ENCODE measurements at places on chromosomes 5 and 9.

DNA sequence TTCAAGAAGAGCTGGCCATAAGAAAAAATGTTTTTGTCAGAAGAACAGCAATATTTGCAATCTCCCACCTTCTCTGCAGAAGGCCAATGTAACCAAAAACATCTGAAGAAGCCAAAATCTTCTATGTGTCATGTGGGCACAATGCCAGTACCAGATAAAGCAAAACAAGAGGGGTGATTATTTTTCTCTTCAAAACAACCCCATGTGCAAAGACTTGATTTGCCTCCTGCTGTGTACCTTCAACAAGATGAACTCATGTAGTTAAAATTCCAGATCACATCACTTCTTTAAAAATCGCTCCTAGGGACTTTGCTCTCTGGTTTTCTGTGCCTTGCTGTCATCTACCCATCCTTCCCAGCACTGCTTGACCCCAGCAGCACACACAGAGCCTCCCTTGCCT is 134.0 kb upstream of the MAP3K1 start:
- DNase-seq, result peak; percentile 25

DNA sequence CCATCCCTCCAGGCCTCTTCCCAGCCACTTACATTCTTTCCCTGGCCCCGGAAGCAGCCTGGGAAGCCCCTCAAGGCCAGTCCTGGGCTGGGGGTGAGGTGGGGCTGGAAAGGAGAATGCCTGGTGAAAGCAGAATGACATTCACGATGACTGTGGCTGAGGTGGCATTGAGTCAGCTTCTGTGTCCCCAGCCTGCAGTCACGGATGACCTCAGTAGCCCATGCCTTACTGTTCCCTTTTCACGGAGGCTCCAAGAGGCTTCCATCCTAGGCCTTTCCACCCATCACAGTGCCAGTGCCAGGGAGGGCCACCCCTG is 2.7 kb downstream of the PRDM12 start:
- DNase-seq, result peak; percentile 15

GRCh38 chr9:4108754-4109465 is 191.0 kb downstream of the GLIS3 start:
- no peak for DNase-seq

DNA sequence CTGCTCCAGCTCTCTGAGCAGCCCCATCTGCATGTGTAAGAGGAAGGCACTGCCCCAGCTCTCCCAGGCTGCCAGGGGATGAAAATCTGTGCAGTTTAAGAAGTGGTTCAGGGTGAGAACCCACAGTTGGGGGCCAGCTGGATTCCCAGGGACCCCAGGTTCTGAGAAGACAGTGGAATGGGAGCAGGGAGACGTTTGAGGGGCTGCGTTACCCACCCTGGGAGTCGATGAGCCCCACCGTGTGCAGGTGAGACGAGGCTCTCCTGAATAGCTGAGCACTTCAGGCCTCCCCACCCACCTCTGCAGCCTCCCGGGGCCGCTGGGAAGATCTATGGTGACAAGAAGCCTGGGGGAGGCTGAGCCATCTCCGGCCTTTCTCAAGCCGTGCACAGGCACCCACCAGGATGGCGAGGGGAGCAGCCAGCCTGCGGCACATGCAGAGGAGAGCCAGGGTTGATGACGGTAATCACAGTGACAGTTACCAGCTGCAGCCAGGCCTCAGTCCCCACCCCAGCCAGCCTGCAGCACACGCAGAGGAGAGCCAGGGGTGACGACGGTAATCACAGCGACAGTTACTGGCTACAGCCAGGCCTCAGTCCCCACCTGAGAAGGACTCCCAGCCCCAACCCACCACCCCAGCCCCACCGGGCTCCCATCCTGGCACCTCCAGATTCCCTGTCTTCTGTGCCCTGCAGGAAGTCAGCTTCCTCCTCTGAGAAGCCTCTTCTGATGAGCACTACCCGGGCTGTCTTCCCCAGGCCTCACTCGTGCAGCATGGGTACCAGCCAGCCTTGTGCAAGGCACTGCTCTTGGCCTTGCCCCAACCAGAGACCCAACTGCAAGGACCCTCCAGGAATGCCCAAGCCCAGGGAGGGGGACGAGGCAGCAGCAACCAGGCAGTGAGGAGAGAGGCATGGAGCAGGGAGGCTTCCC is 150.8 kb upstream of the PPP1R26 start:
- DNase-seq, result no peak

- DNase-seq, result no peak
Observed at GRCh38 chr5:60699288-60699608, 718 bp downstream of the DEPDC1B start.

DNA sequence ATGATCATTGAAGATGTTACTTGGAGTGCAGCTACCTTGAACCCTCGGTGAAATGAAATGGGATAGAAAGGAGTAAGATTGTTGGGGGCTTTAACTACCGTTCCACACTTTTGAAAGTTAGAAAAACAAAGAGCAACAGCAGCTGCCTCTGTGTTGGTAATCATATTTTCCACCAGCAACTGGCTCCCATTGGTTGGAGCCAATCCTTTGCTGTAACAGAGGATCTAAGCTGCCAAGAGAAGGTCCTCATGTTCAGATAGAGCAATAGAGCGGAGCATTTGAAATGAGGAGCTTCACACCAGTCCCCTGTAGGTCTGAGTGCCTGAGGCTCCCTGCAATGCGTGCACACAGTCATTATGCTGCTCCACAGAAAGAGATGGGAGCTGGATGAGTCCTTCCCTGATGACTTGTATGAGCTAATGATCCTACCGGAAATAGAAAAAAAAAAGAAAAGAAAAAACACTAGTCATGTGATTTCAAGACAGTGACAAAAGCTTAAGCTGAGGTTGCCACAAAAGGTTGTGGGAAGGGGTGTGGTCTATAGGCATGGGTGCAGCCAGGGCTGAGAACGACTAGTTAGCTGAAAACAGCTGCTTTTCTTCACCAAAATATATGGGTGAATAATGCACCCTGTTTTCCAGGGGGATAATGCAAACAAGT is 300.7 kb downstream of the MLLT3 start:
- no peak for DNase-seq

DNA sequence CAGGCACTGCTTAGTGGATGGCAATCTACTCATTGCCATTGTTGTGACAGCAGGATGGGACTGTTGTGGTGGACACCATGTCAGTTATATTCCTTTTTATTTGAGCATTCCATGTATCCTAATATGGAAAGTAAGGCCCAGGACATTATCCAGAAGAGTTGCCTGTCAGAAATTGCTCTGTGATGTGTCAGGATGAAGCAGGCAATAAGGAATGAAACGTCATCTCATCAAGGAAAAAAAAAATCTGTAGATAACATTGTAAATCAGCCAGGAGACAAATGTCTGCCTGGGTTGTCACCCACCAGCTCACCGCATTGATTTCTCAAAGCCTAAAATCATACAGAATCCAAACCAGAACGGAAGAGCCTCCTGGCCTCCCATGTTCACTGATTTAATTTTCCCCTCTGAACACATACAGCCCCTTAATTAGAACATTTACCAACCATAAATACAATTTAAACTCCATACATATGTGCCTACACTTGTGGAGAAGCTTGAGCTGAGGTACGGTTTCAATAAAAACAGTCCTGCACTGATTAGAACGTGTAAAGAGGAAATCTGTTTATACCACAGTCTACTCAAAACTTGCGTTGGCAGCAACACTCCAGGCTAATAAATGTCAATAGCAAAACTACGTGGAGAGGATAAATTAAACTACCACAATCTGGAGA is 73.9 kb downstream of the FOXD1 start:
- DNase-seq, result peak; percentile 52

- peak; percentile 64 for DNase-seq
Observed at GRCh38 chr9:126705767-126706697, 92.3 kb downstream of the LMX1B start.

GRCh38 chr9:121735065-121735792 is 83.8 kb downstream of the DAB2IP start:
- peak; percentile 75 for DNase-seq
